ENCODE measurements at places on chromosomes 4 and X.

GRCh38 chrX:131306601-131307000 is 17.5 kb upstream of the IGSF1 start:
- no peak for DNase-seq

- DNase-seq = no peak
These were observed 5.7 kb downstream of the MSX1 start for GRCh38 chr4:4864940-4865704.

DNA sequence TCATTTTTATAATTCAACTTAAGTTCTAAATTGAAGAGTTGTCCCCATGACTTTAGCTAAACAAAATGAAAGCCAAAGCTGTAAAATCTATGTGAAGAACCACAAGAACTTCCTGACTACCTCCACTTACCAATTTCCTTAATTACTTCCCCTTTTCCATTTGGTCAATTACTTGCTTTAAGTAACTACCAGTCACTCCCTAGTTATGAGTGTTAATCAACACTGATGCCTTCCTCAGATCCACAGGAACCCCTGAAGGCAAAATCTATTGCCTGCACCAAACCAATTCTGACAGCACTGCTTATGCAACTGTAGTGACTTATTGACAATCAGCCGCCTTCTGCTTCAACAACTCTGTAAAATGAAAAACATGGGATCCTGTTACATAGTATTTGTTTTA is 10.5 kb downstream of the RBMX start:
- no peak for DNase-seq

DNA sequence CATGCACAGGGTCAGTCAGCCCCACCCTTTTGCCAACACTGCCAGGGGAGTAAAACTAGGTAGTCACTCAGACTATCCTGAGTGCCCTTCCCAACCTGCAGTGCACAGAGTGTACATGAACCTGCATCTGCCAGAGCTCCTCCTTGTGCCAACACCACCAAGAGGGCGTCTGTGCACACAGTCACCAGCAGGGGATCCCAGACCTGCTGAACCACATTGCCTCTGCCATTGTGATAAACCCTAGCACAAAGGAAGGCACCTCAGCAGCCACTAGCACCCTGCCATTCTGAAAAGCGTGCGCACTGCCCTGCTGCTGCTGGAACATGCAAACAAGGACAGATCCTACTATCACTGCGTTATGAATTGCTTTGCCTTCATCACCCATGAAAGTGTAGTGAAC is 247.8 kb upstream of the POU3F4 start:
- DNase-seq = no peak

DNA sequence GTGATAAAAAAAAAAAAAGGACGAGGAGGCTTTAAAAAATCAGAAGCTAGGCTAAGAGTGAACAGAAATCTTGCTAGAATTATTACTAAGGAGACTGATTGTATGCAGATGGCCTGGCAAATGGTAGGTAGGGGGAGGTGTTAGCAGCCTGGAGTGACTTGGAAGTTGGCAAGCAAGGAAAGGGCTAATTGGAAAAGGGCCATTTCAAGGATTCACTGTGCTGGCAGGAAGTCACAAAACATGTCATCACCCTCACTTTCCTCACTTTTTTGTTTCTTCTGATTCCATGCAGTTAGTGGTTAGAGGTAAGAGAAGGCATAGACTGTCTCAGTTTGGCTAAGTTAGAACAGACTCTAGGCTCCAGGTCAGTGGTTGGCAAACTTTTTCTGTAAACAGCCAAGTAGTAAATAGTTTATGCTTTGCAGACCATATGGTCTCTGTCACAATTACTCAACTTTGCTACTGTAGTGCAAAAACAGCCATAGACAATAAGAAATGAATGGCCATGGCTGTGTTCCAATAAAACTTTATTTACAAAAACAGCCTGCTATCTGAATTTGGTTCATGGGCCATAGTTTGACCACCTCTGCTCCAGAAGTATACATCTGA is 646.5 kb upstream of the ACTRT1 start:
- DNase-seq = no peak

DNA sequence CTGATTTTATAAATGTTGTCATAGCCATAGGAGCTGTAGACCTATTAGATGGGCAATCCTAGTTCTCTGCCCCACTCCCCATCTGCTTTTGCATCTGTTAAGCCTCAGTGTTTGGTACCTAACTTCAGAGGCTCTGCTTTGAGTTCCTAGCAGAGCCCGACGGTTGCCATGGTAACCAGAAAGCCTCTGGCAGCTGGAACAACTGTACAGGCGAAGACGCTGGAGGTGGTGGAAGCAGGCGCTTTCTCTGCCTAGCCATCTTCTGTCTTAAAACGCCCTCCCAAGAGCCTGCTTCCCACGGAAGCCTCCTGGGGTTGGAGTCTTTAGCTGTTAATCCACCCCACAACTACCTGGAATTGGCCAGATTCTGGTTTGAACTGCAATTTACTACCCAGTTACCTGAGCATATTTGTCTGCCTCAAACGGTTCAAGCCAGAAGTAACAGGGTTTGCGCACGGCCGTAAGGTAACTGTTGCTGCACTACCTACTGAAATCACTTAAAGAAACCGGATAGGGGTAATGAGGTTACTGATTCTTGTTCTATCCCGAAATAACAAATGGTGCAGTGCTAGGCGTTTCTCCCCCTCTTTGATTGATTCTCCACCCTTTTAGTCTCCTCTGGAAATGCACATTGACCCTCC is 1.0 kb upstream of the GABRG1 start:
- no peak for DNase-seq

DNA sequence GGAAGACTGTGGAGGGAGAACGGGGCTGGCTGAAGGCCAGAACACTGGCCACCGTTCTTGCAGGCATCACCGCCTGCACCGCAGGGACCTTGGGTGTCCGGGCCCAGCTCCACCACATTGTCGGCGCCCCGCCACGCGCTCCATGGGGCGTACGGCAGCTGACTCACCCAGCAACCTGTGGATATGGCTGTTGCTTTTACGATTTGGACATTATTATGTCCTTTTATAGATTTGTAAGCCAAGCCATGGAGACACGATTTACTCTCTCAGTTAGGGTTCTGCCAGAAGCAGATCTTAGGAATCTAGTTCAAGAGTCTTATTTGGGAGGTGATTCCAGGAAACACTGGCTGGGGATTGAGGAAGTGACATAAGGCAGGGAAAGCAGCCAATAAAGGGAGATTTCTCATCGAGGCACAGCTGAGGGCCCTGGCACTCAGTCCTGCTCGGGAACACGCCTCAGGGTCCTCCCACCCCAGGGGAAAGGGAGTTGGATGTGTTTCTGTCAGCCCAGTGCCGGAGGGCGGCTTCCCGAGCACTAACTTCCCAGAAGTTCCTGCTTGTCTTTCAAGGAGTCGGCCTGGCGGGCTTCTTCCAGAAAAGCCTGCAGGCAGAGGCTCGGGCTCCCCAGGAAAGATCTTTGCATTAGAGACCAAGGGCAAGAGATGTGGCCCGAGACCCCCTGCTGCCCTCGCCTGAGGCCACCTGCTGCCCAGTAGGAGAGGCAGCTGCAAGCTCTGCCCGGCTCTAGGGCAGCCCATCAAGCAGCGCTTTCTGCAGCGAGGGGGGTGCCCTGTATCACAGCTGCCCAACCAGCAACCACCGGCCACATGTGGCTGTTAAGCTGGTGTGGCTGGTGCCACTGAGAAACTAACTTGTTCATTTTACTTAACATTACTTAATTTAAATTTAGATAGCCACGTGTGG is 52.9 kb downstream of the CRMP1 start:
- no peak for DNase-seq

DNA sequence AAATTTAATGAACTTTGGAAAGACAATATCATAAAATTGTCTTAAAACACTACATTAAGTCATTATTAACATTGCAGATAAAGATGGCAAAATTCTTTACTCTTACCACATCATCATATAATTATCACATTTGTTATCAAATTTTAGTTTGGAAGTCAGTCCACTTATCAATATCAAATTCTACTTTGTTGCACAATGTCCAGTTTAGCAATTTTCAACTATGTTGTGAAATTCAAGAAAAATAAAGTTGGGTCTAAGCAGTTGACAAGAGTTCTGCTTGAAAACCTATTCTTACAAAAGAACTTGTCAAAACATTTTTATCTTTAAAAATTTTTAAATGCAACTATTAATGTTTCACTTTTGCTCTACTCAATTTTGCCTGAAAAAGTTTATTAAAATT is 44.7 kb upstream of the TET2 start:
- DNase-seq = no peak

DNA sequence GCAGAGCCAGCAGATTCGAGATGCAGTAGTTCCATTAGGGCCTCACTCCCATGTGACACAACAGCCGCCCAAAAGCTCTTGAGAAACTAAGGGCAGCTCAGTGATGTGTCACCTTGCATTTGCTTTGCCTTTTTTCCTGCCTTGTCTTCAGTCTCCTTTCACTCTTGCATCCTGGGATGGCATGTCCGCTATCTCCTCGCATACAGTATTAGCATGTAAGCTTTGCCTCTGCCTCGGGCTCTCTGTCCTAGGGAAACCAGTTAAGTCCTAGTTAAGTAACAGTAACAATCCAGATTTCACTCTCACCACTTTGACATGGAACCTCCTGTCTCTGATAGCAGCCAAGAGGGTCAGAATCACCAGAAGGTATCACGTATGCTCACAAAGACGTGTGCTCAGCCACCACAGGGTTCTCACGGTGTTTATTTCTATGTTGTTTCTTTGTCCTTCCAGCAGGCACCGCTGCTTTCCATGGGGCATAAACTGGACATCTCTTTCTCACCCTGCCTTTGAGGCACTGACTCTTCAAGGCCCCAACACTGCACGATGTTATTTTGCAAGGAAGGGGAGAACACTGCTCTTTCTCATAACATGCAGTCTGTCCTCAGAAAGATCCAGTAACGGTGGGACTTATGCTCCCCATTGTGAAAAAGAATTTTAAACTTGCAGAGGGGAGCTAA is 26.7 kb upstream of the SORBS2 start:
- no peak for DNase-seq

- DNase-seq = no peak
These were observed 14.8 kb downstream of the ANK2 start for GRCh38 chr4:113064244-113064643.

- no peak for DNase-seq
These were observed 28.4 kb downstream of the GAGE1 start for GRCh38 chrX:49627086-49627777.

- no peak for DNase-seq
These were observed 83.9 kb upstream of the FAM241A start for GRCh38 chr4:112061207-112061817.

DNA sequence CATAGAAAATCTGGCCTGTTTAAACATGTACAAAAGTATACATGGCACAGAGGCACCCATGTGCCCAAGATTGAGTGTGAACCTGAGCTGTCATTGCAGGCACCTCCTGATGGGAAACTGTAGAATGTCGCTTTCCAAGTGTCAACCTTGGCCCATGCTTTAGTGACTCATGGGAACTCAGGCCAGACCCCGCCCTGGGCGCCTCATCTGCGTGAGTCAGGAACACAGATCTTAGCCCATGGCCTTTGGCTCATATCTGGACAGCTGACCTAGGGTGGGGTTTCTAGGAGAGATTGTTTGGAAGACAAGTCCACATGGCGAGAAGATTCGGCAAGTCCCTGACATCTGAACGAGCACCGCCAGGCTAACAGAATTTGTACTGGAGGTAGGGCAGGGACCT is 50.0 kb downstream of the CYTL1 start:
- no peak for DNase-seq

DNA sequence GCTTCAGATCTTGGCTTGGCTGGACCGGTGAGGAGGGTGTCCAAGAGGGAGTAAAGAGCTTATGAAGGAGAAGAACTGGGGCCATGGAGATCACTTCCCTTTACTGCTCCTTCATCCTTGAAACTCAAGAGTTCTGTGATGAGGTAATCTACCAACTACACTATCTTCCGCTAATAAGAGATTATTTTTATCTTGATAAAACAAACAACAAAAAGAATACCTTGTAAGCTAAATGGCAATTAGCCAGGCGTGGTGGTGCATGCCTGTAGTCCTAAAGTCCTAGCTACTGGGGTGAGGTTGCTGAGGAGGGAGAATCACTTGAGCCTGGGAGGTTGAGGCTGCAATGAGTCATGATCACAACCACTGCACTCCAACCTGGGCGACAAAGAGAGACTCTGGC is 47.4 kb downstream of the HAUS3 start:
- no peak for DNase-seq

DNA sequence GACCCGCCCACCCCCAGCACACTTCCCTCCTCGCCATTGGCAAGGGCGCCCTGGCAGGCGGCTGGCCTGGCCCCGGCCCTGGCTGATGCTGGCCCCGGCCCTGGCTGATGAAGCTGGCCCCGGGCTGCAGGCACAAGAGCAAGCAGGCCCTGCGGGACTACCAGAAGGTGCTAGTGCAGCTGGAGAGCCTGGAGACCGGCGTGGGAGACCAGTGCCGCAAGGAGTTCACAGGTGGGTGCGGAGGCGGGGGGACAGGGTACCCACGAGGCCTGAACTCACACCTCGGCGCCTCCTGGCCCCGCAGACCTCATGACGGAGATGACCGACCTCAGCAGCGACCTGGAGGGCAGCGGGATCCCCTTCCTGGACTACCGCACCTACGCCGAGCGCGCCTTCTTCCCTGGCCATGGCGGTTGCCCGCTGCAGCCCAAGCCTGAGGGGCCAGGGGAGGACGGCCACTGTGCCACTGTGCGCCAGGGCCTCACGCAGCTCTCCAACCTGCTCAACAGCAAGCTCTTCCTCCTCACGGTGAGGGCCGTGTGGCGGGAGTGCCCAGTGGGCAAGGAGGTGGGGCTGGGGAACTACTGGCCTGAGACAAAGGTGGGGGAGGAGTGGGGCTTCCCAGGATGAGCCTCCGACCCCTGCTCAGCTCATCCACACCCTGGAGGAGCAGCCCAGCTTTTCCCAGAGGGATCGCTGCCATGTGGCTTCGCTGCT is 6.1 kb upstream of the SRPK3 start:
- no peak for DNase-seq

DNA sequence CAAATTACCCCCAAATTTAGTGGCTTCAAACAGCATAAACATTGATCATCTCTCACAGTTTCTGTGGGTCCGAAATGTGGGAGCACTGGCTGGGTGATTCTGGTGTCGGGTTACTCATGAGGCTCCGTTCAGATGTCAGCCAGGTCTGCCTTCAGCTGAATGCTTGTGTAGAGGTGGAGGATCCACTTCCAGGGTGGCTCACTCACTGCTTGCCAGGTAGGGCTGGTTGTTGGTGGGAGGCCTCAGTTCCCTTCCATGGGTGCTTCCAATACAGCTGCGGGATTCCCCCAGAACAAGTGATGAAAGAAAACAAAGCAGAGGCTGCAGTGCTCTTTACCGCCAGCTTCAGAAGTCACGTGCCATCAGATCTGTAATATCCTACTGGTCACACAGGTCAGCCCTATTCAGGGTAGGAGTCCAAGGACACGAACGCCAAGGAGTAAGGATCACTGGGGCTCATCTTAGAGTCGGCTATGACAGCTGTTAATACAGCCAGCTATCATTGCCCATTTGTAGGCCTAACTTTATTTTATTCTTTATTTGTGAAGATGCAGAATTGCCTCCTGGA is 1.1 kb upstream of the SMIM43 start:
- DNase-seq = no peak

- no peak for DNase-seq
These were observed 14.3 kb upstream of the FAM3A start for GRCh38 chrX:154530286-154530685.

DNA sequence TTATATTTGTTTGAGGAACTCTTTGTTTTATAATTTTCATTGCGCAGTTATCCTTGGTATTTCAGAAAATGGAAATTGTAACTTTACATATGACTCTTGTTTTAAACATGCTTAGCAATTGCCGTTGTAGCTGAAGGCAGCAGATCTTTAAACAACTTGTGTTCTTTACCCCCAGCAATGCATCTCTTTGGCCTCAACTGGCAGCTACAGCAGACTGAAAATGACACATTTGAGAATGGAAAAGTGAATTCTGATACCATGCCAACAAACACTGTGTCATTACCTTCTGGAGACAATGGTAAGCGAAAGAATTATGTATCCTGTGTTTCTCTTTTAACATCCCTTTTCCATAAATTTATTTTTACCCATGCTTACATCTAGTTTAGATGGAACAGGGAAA is 263.6 kb downstream of the DCTD start:
- DNase-seq = no peak
